ENCODE measurements at places on chromosomes 3 and 15. TPM values are rescaled to one million over a fixed set of nuclear protein-coding genes. Genes with fewer than 3 reads are reported as not detected.

DNA sequence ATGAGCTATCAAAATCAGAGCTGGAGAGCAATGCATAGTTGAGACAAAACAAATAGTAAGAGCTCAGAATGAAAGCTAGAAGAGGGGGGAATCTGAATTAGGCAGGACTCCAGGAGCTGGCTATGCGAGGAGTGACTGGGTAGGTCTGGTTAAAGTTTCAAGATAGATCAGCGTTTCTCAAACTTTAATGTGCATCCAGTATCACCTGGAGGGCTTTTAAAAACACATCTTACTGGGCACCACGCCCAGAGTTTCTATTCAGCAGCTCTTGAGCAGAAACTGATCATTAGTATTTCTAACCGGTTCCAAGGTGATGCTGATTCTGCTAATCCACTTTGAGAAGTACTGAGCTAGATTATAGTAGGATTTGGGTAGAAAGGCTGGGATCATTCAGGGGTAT, 96.2 kb upstream of the ACP3 start:
- H3K27ac ChIP-seq = no peak overlapping the region
- no peak overlapping the region for H3K4me3 ChIP-seq
- no peaks in the 10 kb centered on the region for H3K4me1 ChIP-seq
- no peaks in the 10 kb centered on the region for H3K27me3 ChIP-seq
- H3K36me3 ChIP-seq = no peaks in the 10 kb centered on the region
- DNase-seq = no peak

The FGF12 gene
- 0.09 TPM for total RNA-seq

The PLA2G4D gene
- total RNA-seq = not detected

The CYP1A2 gene
- not detected for total RNA-seq
